ENCODE measurements at places on chromosomes 5 and 9.

GRCh38 chr9:111483439-111483857 lies 735 bp downstream of the ECPAS start:
- DNase-seq: peak; percentile 15

- DNase-seq: no peak
Measured at GRCh38 chr9:114806526-114806900, 674 bp upstream of the TNFSF15 start.

- no peak for DNase-seq
Measured at GRCh38 chr9:124394167-124394566, 21.1 kb downstream of the PSMB7 start.

DNA sequence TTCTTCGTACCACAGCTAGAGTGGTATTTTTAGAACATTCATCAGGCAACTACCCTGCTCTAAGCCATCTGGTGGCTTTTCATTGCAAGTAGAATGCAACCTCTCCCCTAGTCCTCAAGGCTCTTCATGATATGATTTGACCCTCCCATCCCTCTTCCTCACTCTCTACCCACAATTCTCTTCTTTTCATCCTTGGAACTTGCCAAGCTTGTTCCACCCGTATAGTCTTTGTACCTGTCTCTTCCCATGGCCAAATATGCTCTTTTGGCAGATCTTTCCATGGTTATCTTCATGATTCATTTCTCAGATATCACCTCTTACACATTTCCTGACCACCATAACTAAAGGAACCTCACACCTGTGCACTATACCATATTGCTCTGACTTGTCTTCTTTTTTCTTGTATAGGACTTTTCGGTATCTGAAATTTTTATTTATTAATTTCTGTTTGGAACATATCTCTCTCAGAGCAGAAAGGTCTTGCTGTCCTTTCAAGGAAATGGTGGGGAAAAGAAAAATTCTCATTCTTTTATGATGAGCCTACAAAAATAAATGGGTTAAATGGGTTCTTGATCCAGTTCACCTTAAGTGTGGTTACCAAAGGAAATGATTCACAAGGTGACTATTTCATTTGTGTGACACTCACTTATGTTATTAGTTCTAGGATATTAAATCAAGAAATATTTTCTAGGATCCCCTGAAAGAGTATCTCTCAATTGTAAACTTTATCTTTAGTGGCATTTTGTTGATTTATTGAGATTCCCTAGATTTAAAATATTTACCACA lies 3.7 kb upstream of the CD274 start:
- no peak for DNase-seq

DNA sequence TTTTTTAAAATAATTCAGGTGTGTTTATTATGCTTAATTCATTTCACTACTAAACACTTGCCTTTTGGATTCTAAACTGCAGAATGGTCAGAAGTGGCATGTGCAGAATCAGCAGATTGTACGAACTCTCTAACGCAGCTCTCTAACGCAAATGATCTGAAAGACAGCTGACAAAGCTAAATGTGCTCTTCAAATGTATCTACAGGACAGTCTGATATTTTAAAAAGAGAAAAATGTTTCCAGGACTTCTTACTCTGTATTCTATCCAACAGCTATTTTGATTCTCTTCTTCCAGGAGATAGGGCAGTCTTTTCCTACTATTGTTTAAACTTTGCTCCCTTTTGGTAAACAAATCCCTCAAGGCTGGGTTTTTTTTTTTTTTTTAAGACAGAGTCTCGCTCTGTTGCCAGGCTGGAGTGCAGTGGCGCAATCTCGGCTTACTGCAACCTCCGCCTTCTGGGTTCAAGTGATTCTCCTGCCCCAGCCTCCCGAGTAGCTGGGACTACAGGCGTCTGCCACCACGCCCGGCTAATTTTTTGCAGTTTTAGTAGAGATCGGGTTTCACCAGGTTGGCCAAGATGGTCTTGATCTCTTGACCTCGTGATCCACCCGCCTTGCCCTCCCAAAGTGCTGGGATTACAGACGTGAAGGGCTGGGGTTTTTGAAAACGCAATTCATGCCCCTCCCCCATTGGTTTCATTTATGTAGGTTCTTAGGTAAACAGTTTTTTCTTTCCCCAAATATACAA lies 1.2 kb downstream of the NMRK1 start:
- peak; percentile 43 for DNase-seq

- DNase-seq: no peak
Measured at GRCh38 chr5:68950930-68951329, 142.9 kb upstream of the SLC30A5 start.

DNA sequence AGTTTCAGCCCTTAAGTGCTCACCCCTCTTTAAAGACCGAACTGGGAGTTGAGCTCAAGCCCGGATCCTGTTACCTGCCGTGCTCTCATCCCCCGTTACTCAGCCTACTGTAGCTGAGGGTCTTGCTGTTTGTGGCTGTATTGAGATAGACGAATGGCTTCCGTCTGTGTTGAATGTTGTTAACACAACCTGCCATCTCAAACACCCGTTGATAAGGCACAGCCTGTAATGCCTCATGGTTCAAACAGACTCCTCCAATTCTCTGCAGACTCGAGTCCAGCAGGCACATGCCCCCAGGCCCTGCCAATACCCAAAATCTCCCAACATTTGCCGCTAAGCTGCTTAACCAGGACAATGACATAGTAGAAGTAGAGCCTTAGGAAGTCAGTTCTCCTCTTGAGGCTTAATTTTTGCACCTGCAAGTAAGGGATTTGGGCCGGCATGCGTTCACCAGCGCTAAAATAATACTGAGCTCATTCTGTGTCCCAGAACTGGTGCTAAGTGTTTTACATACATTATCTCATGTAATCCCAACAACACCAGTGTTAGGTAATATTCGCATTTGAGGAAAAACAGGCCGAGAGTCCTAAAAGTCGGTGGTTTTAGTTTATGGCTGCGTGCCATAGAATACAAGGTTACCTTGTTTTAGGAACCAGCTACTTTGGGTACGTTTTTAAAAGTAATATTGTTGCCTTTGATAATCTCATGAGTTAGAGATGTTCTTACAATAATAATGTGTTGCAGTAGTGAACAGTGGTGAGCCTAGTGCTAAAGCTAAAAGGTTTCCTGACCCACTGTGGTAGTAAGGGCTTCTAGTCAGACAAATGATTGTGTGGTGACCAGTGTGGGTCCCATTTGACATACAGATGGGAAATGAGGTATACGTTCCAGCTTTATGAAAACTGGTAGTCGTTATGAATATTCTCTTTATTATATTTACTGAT lies 1.5 kb upstream of the RFX3 start:
- DNase-seq: peak; percentile 58

DNA sequence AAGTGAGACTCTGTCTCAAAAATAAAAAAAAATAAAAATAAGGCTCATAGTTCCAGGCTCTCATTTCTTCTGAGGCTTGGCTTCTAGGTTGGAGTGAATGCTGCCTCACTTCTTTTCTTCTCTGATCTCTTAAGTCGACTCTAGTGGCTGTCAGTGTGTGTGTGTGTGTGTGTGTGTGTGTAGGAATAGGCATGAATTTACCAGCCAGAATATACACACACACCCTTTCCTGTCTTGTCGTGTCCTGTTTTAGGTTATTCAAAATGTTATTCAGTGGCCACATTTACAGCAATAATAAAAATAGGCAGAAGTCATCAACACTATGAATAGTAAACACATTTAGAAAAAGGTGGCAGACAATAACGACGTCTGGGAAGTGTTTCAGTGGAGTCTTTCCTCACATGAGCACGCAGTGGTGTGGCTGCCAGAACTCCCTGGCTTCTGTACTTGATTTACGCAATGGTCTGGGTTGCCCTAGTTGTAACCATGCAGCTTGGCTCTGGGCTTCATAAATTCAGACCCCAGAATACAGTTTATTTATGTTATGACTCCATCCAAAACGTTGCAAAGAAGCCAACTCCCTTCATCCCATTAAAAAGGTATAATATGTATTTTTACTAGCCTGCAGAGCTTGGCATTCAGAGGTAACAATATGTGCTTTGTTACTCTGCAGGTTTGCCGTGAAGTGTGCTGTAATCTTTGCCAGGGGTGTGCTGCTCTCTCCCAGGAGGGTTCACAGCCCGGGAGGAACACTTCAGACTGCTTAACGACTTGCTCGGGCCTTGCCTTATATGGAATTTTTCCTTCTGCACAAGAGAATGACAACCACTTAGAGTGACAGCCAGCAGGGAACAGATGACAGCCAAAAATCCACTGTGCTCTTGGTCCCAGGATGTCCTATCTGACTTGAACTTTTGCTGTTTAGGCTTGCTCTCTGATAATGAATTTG lies 34.4 kb upstream of the PALM2AKAP2 start:
- DNase-seq: no peak

GRCh38 chr5:158154226-158155005 lies 295.5 kb upstream of the CLINT1 start:
- DNase-seq: no peak

GRCh38 chr5:146641941-146642340 lies 126.0 kb upstream of the GPR151 start:
- no peak for DNase-seq

GRCh38 chr5:42956551-42956950 lies 83.6 kb downstream of the ANXA2R start:
- no peak for DNase-seq

DNA sequence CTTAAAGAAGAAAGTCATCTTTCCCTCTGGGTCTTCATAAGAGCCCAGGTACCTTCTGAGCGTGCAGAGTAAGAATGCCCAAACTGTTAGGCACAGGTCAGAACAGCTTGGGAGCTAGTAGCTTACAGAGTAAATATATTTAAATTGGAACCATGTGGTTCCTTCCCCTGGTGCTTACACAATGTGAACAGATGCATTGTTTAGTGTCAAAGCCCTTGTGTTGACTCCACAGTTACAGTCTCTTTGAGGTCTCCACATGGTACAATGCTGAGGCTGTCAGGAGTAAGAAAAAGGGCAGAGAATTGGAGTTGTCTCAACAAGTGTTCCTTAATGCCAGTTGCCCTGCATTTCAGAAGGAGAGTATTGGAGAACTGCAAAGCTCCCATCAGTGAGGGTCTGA lies 188.5 kb downstream of the PAPPA start:
- DNase-seq: peak; percentile 81
